ENCODE measurements at places on chromosomes 5 and 9.
A peak's percentile ranks its signal among the peaks of the same experiment; 100 is the strongest.

DNA sequence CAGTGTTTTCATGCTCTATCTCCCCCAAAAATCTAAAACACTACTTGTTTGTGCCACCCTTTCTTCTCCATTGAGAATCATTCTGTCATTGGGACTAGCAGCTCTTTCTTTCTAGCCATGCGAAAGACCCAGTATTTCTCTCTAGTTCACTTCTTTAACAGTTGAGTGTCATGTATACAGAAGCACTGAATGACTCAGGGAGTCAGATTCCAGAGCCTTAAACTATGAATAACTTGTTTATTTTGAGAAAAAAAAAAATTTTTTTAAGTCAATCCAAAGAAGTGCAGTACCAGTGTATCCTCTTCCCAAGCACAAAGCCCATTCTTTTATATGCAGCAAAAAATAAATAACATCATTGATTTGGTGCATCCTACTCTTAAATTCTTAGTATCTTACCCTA lies 415.4 kb upstream of the GRAMD2B start:
- DNase-seq = peak; percentile 44

GRCh38 chr9:34503406-34503805 lies 19.4 kb downstream of the ENHO start:
- no peak for DNase-seq

DNA sequence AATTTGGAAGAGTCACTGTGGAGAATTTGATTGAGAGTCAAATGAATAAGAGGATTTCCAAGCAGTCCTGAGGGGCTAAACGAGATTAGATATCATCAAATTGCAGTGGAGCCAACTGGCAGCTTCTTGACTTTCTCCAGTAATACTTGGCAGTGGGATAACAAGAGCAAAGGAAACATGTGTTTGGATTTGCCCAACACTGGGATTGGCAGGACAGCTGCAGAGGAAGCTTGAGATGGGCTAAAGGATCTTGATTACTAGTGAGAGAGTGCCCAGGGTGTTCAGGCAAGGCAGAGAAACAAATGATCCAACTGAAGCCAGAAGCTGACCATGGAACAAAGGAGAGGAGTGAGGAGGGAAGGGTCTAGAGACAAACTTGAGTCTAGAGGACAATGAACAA lies 356.0 kb upstream of the ISL1 start:
- no peak for DNase-seq

DNA sequence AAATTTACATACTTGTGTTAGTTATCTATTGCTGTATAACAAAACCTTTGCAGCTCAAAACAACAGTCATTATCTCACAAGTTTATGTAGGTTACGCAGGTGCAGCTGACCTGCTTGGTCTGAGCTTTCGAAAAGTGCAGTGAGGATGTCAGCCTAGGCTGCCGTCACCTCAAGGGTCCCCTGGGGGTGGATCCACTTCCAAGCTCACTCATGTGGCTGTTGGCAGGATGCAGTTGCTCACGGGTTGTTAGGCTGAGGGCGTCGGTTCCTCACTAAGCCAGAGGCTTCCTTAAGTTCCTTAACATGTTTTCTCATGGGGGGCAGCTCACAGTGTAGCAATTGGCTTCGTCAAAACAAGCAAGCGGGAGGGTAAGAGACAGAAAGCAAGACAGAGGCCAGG lies 139.8 kb downstream of the DOCK8 start:
- DNase-seq = no peak

- DNase-seq = no peak
Observed at GRCh38 chr5:114402206-114402605, 40.3 kb downstream of the KCNN2 start.

GRCh38 chr5:9589049-9589835 lies 40.9 kb downstream of the TAS2R1 start:
- DNase-seq = no peak

DNA sequence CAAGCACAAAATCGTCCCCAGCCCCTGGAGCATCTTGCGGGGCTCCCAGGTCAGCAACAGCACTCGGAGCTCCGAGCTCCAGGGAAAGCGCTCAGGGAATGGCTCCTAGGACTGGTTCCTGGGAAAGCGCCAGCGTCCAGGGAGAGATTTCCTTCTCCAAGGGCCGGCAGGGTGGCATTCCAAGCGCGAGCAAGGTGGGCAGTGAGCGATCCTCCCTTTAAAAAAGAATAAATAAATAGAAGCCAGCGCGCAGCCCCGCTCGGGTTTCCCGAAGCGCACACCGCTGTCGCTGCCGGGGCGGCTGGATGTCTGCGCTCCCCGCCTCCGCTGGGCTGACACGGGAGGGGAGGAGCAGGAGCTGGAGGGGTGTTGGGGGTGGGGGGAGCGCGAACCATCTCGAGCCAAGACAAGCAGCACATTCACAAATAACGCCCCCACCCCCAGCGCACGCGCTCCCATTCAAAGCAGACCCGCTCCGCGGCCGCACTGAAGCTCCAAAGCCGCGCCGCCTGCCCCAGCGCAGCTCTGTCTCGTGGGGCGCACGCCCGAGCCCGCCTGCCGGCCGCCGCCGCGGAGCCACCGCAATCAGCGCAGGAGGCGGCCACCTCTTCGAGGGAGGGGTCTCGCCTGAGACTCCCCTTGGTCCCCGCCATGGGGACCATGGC lies 327.4 kb downstream of the SH3GL2 start:
- DNase-seq = no peak

GRCh38 chr9:110874963-110875674 lies 163.2 kb downstream of the LPAR1 start:
- DNase-seq = no peak

DNA sequence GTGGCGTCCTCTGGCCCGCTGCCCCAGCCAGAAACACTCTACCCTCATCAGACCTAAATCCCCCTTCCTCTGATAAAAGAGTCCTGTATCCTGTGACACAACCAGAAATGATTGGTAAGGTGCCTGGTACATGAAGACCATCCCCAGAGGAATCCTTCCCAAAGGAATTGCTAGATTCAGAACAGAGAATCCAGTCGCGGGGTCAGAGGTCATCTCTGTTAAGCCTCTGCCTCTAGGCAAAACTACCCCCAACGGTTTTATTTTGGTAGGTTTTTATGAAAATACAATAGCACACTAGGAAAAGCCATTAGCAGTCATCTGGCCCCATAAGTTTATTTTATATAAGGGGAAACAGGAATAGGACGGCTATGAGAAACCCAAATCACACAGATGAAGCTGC lies 102.4 kb upstream of the HAND1 start:
- no peak for DNase-seq

Measured in fibroblast of skin of abdomen (primary cell).